Effector memory CD8-positive, alpha-beta T cell (primary cell): ENCODE measurements at places on chromosomes 3 and 15.

GRCh38 chr3:141164852-141165251 lies 66.8 kb upstream of the PXYLP1 start:
- no peak for DNase-seq

GRCh38 chr3:117278424-117279190 lies 569.0 kb downstream of the TUSC7 start:
- DNase-seq = no peak

DNA sequence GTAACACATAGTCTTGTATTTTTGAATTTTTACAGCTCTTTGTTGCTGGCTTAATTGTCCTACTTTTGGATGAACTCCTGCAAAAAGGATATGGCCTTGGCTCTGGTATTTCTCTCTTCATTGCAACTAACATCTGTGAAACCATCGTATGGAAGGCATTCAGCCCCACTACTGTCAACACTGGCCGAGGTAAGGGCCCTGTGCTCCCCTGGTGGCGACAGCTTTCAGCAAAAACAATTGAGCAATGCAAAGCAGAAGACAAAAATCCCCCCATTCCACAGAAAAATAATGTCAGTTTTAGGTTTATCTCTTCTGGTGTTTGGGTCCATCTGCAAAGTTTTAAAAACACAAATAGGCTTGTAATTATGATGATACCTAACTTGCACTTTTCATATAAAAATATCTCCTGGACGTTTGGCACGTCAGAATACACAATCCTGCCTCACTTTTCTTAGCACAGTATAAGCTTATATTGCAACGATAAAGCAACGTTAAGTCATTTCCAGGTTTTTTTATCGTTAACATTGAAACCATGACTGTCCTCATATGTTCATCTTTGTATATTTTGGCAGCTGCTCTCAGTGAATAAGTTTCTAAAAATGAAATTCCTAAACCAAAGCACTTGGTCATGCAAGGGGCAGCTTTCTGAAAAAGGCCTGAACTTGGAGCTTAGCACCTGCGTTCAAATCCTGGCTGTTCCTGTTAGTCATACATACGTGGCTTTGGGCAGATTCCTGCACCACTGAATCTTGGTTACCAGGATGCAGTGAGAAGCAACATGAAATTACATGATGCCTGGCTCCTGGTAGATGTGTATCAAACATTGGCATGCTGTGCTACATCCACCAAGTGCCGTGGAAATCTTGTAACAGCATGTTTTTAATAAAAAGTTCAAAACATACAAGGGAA lies 8.5 kb downstream of the SEC61A1 start:
- no peak for DNase-seq

DNA sequence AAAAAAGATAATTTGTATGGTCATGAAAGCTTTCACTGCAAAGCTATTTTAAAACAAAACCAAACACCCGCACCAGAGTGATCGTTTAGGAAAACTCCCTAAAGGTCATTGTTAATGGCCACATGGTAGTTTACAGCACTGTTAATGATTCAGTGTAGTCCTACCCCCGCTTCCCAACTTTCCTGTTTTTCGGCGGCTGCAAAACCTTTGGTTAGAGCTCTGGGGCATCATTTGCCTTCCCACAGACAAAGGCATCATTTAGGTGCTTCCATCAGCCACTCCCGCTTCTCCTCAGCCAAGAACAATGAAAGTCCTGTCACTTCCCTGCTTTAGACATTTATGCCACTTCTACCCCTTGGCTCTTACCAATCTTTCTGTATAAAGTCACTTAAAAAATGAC lies 10.6 kb downstream of the MELTF start:
- no peak for DNase-seq

GRCh38 chr3:9201266-9201665 lies 48.2 kb downstream of the SRGAP3 start:
- DNase-seq = no peak
